ENCODE measurements at places on chromosomes 4 and X.

- DNase-seq = no peak
These were observed 62.8 kb upstream of the NEIL3 start for GRCh38 chr4:177246641-177247584.

DNA sequence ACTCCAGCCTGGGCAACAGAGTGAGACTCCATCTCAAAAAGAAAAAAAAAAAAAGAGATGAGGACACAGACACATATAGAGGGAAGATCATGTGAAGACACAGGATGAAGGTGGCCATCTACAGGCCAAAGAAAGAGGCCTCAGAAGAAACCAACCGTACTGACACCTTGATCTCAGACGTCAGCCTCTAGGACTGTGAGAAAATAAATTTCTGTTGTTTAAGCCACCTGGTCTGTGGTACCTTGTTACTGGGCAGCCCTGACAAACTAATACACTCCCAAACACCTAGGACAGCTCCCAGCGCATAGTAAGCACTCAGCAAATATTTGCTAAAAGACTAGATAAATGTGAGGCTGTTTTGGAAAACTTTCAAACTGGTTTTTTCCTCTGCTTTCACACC is 59.2 kb upstream of the SMIM10 start:
- DNase-seq = no peak

DNA sequence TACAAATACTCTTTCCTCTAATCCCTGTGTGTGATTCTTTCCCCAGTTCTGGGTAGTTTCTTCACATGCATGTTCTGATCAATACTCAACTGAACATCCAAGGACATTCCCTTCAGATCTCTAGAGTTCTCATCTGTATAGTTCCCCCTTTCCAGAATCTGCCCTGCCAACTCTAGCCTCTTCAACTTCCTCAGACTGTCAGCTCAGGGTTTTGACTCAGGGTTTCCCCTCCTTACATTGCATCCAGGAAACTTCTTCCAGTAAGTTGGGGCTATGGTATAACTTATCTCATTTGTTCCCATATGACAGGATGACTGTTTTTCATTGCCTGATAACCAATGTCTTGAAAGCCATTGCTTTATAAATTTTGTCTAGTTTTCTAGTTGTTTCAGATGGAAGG is 14.2 kb upstream of the ANKRD17 start:
- no peak for DNase-seq

- DNase-seq = no peak
These were observed 56.5 kb downstream of the ZNF674 start for GRCh38 chrX:46488712-46489111.

GRCh38 chrX:127708155-127708554 is 344.0 kb downstream of the ACTRT1 start:
- DNase-seq = no peak

DNA sequence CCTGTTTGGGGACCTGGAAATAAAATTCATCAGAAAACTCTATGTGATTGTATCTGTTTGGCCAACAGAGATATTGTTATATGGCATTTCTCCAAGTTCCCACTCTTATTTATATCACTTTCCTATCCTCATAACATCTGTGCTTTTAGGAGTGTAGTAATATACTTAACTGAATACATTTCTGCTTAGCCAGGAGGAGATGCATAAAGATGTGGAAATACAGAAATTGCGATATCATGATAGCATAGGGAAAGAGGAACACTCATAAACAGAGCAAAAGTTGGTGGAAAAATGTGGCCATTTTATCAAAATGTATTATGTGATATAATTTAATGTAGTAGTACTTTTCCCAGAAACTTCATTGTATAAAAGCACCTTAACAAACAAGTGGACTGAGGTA is 46.1 kb upstream of the TSPAN7 start:
- no peak for DNase-seq

DNA sequence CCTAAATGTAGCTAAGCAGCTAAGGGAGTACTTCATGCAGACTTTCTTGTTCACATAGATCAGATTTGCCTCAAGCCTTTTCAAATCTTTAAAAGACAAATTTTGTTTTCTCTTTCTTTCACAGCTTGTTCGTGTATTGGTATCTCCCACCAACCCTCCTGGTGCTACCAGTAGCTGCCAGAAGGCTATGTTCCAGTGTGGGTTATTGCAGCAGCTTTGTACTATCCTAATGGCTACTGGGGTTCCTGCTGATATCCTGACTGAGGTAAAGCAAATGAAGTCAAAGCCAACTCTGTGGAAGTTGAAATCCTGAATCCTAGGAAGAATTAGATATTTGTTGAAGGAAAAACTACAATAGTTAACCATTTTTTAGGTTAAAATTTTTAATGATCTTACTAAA is 62.6 kb downstream of the USO1 start:
- no peak for DNase-seq

DNA sequence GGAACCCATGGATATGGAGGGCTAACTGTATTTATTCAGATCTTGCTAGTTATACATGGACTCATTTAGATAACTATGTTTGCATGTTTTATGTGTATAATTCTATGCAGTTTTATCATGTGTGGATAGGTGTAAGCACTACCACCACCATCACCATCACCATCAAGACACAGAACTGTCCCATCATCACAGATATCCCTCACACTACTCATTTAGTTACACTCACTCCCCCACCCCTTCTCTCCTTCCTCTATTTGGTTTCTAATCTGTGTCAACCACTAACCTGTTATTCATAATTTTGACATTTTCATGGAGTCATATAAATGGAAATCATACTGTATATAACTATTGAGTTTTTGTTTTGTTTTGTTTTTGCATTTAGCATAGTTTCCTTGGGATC is 43.7 kb downstream of the STAG2 start:
- no peak for DNase-seq

- DNase-seq = no peak
These were observed 24.8 kb upstream of the MAP3K15 start for GRCh38 chrX:19540076-19540475.

DNA sequence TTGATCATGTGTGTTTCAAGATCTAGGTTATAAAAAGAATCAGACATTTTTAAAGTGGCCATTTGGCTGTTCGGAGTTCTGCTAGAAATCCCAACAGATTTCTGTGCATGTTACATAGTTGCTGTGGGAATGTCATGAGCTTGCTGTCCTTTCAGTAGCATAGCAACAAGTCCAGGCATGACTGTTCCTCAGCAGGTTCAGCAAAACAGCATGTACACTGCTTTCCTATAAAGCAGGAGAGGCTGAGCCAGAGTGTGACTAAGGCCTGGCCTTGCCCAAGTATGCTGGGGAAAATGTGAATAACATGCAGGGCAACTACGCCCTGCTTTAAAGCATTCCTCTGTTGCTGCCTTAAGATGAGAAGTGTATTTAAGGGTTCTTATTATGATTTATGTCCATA is 217.1 kb upstream of the SMIM31 start:
- no peak for DNase-seq

GRCh38 chr4:147034372-147034771 is 88.7 kb upstream of the TTC29 start:
- no peak for DNase-seq

DNA sequence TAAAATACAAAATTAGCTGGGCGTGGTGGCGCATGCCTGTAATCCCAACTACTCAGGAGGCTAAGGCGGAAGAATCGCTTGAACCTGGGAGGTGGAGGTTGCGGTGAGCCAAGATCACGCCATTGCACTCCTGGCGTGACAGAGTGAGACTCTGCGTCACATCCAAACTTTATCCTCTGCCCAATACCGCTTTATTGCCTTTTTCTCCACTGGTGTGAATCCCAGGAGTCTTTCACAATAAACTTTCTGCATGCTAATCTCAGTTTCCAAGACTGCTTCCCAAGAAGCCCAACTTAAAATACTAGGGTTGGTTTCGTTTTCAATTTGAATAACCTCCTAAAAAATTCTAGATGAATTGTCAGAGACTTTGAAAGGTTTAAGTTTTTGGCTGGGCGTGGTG is 27.2 kb upstream of the DHX15 start:
- DNase-seq = no peak

DNA sequence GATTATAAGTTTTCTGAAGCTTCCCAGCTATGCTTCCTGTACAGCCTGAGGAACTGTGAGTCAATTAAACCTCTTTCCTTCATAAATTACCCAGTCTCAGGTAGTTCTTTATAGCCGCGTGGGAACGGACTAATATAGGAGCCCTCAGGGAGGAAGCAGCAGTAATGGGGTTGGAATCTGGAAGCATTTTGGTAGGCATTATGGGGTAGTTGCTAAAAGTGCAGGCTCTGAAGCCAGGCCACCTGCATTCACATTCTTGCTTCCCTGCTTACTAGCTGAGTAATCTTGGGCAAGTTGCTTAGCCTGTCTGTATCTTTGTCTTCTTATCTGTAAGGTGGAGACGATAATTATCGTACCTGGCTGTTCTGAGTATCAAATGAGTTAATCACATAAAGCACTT is 137.9 kb upstream of the NHS start:
- DNase-seq = no peak

GRCh38 chr4:168433571-168433970 is 46.7 kb downstream of the DDX60L start:
- DNase-seq = no peak

DNA sequence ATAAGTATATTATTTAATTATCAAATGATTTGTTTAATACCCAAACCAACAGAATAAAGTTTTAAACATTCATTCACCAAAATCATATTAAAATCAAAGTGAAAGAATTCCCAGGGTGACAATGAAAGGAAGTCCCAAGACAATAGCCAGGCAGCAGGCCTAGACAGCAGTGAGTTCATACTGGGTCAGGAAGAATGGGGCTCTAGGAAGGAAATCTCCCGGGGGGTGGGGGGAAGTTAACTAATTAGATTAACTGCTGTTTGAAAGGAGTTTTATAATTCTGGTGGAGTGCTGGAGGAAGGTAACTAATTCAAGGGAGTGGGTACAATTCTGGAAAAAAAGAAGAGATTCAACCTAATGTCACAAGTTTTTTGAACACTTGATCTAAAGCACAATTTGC is 104.1 kb downstream of the ZAR1 start:
- DNase-seq = no peak

DNA sequence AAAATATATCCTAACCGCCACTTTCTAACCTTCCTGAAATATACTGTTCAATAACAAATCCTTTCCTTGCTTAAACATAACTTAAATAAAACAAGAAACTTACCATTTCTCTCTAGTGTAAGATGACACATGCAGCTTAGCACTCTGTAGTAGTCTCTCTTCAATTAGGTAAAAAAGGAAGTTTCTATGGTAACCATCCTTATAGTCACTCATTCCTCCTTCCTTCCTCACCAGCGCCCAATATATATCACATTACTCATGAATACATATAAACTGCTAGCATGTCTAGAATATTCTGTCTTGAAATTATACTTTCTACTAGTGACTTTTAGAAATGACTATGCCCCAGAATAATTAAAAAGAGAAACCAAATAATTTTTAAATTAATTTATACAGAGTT is 112.2 kb downstream of the SNCA start:
- no peak for DNase-seq

GRCh38 chr4:46393606-46394005 is 3.7 kb upstream of the GABRA2 start:
- no peak for DNase-seq

- DNase-seq = no peak
These were observed 108.6 kb upstream of the PPP1R2C start for GRCh38 chrX:42886519-42886918.

DNA sequence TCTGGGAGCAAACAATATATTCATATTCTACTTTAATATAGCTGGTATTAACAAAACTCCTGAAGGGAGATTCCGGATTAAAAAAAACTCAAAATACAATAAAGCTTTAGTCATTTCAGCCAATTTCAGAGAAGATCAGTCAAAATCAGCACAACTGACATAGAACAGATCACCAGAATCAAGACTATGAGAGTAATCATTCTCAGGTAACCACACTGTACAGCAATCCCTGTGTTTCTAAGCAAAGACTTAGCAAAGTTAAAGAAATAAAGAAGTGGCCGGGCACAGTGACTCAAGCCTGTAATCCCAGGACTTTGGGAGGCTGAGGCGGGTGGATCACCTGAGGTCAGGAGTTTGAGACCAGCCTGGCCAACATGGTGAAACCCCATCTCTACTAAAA is 9.1 kb downstream of the DCTD start:
- DNase-seq = no peak

- no peak for DNase-seq
These were observed 155.1 kb downstream of the SHROOM3 start for GRCh38 chr4:76589872-76590797.

- DNase-seq = no peak
These were observed 300.4 kb upstream of the RPS6KA3 start for GRCh38 chrX:20567108-20567507.

All from hypothalamus (tissue), 51 donors.